Hematopoietic multipotent progenitor cell treated with erythropoietin and hydrocortisone succinate and interleukin-3 and kit ligand, for 6 days (in vitro differentiated cells): ENCODE measurements at places on chromosomes 7 and 10.

- DNase-seq: peak; percentile 70
Observed at GRCh38 chr10:86203162-86203905, 163.3 kb downstream of the GRID1 start.

DNA sequence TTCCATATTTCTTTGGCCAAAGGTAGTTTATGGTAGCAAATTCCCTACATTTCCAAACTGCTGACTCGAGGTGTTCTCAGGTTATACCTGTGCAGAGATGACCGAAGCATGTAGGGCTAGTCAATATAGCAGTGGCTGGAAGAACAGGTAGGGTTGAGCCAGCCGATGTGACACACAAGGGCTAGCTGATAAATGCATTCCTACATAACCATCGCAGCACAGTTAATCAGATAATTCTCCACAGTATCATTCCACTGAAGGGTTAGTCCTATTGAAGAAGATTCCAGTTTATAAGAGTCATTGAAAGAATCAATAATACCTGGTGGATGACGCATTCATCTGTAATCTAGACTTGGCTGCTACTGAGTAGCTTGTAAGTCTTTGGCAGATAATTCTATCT is 220.0 kb downstream of the KIF20B start:
- DNase-seq: no peak

DNA sequence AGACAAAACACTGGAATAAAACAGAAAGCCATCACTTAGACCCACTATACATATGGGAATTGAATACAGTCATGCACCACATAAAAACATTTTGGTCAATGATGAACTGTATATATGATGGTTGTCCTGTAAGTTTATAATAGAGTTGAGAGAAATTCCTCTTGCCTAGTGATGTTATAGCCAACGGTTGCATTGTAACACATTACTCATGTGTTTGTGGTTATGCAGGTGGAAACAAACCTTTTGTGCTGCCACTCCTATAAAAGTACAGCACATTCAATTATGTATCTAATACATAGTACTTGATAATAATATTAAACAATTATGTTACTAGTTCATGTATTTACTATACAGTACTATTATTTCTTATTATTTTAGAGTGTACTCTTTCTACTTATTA is 381.2 kb upstream of the MBL2 start:
- no peak for DNase-seq

DNA sequence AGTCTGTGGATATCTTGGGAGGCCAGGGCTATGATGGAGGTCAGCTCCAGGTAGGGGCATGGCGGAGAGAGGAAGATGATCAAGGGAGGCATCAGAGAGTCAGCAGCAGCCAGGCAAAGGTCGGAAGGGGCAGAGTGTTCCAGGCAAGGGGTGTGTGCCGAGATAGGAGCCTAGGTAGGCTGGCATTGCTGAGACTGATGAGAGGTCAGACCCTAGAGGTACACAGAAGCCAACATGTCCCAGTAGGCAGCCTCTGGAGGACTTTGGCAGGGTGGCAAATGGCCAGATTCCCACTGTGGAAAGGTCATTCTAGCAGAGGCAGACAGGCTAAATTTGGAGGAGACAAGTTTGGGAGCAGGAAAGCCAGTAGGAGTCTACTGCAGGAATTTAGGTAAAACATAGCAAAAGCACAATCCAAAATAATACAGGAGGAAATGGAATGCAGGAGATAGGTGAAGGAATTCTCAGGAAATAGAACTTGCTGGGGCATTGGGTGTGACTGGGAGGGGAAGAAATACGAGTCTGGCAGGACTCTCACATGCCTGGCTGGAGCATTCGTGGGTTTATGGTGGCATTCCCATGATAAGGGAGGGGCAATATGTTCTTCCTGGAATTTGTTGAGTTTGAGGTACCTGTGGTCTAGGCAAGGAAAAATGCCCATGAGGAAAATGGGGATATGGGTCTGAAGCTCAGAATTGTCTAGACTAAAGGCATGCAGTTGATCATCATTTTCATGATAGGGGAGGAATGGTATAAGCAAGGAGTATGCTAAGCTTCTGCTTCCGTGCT is 25.7 kb downstream of the TMEM176A start:
- DNase-seq: no peak

- DNase-seq: no peak
Observed at GRCh38 chr7:149294634-149295480, 32.9 kb downstream of the ZNF783 start.

DNA sequence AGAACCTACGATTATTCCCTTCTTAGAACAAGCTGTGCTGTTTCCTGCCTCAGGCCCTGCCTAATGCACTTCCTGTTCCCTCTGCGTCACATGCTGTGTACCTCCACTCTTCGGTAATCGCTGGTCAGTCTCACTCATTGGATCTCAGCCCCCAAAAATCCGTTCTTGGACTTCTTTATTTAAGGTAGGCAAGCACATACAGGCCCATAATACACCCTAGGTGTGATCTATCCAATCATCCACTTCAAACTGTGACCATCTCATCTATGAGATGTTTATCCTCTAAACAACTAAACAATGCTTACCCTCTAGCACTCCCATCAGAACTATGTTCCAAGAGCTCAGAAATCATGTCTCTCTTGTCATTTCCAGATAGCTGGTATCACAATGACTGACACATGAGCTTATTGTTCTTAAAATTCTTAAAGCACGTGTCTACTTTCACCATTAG is 83.9 kb downstream of the CADPS2 start:
- DNase-seq: no peak

- DNase-seq: no peak
Observed at GRCh38 chr7:1447551-1448244, 11.6 kb downstream of the MICALL2 start.

DNA sequence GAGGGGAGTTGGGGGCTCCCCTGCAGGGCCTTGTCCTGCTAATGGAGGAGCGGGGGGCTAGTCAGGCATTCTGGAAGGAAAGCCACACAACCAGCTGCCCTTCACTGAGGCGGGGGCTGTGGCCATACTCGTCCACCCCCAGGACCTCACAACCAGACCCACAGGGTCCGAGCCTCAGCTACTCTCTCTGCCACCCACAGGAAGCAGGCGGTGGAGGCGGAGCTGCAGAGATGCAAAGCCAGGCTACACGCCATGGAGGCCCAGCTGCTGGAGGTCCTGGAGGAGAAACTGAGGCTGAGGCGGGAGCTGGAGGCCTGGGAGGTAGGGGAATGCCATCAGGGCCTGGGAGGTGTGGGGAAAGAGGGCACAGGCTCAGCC is 3.1 kb downstream of the ABHD11 start:
- no peak for DNase-seq

- peak; percentile 59 for DNase-seq
Observed at GRCh38 chr7:141737118-141737835, 881 bp upstream of the SSBP1 start.

GRCh38 chr7:131276748-131277147 is 50.9 kb upstream of the MKLN1 start:
- no peak for DNase-seq

- no peak for DNase-seq
Observed at GRCh38 chr7:84264396-84264795, 69.8 kb upstream of the SEMA3A start.

DNA sequence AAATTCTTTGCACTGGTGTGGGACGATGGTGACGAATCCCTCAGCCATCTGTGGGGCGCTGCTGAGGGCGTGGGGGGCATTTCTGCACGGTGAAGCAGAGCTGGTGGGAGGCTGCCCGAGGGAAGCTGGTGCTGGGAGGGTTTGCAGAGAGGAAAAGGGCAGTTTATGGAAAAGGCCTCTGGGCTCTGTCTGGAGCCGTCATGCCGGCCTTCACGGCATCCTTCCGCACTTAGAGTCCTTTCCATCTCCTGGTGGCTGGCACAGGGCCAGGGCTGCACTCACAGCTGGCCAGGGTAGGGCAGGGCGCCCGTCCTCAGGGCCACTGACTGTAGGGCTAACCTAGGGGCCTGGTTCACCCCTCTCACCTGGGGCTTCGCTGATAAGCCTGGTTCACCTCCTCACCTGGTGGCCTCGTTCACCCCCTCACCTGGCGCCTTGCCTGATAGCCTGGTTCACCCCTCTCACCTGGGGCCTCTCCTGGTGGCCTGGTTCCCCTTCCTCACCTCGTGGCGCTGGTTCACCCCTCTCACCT is 598 bp upstream of the AMZ1 start:
- DNase-seq: no peak

- no peak for DNase-seq
Observed at GRCh38 chr10:99358101-99358500, 28.9 kb downstream of the CNNM1 start.

- peak; percentile 27 for DNase-seq
Observed at GRCh38 chr7:98211221-98211675, at the start of gene BHLHA15. Gene BHLHA15, plus strand, starts transcription at chr7:98211439. Its CDS starts 871 bp downstream, at chr7:98212310.

GRCh38 chr10:102777711-102778453 is 34.1 kb downstream of the WBP1L start:
- no peak for DNase-seq

DNA sequence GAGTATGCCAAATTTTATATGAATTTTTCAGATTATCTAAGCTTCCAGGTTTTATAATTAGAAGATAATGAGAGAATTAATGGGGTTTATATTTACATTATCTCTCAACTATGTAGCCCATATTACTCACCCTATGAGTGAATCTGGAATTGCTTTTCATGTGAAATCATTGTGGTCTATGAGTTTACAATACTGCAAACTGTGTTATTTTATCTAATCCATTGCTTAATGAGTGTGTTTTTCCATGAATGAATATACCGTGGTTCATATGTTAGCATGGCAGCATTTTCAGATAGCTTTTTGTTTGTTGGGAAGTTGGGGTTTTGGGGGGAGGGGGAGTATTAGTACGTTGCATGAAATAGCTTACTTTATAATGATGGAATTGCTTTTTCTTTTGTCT is 44.5 kb downstream of the FGFBP3 start:
- no peak for DNase-seq

GRCh38 chr7:24419077-24419476 is 135.1 kb downstream of the NPY start:
- peak; percentile 26 for DNase-seq

DNA sequence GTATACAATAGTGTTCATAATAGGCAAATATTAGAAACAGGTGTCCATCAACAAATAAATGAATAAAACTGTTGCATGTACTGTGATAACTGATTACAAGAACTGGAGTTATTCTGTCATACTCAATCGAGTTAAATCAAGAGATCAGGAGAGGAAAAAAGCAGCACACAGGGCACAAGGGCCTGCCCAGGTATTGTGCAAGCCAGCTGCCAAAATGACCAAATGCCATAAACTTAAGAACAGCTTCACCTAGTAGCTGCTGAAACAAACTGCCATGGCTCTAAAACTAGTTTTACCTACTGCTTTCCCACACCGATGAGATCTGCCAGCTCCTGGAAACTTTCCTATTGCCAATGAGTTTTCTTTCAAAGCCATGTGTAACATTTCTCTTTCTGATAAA is 12.2 kb downstream of the GSAP start:
- DNase-seq: no peak

- DNase-seq: no peak
Observed at GRCh38 chr7:114986190-114987180, 64.6 kb downstream of the MDFIC start.

DNA sequence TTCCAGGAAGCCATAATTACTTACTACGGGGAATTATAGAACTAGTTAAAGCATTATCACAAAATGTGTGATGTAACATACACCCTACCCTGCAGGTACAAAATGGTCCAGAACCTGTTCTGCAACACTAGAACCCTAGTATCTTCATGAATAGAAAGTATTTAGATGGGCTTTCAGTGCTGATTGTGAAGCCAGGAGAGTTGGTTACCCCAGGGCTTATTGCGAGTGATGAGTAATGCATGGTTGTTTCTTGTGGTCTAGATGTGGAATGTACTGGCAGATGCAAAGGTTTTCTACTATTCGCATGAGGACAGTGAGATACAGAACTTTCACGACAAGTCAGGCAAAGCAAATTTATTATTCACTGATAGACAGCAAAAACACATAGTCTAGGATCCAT is 33.6 kb upstream of the AGR3 start:
- DNase-seq: no peak

DNA sequence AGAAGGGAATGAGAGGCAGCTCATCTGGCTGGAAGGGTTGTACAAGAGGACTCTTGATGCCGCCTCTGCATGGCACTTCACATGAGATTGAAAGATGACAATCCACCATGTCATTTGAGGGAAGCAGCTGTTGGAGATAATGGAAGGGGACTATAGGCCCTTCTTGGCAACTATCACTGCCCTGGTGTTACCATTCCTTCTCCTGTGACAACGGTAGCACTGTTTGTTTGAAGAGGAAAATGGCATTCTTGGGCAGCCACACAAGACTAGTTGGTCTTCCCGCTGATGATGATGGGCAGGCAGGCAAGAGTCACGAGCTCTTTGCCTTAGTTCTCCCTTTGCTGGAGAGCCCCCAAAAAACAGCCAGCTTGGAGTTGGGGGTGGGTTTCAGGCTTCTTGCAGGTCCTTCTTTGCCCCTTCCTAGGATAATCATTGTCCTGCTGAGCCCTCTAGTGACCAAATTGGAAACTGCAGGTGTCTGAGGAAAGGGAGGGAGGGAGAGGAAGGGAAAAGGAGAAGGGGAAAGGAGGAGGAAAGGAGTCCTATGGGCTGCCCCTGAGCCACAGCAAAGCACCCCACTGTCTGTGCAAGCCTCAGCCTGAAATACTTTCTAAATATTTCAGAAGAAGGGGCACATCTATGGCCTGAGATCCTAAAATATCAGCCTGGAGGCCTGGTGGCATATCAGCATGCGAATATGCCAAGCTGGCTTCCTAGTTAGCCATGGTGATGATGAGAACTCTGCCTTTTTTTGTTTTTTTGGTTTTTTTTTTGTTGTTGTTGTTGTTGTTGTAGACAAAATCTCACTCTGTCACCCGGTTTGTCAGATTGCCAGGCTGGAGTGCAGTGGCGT is 165.6 kb upstream of the KMT2E start:
- peak; percentile 65 for DNase-seq

GRCh38 chr10:11035301-11035991 is 17.8 kb downstream of the CELF2 start:
- no peak for DNase-seq

GRCh38 chr10:94355841-94356240 is 6.9 kb downstream of the NOC3L start:
- no peak for DNase-seq

DNA sequence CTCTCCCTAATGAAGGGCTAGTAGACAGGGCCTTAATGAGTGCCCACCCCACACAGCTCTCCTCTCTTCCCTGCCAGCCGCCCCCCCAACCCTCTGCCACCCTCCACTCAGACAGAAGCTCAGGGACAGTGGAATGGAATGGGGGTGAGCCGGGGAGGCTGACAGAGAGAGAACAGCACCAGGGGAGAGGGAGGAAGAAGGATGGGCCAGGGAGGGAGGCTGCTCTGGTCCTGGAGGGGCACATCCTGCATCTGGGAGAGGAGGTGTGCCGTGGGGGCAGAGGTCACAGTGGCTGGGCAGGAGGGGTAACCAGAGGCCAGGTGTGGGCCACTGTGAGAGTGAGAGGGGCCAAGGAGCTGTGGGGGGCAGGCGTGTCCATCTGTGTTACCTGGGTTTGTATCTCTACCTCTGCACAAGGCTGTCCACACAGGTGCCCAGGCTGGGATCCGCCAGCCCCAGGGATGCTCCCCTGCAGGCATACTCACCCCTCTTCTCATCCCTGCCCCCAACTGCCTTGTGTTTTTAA is 2.4 kb downstream of the NYAP1 start:
- DNase-seq: no peak
